Stimulated activated CD8-positive, alpha-beta memory T cell treated with anti-CD3 and anti-CD28 coated beads, Interleukin-7, amount 100 ng/mL, for 48 hours (primary cell): ENCODE measurements at places on chromosomes 13 and 19.

DNA sequence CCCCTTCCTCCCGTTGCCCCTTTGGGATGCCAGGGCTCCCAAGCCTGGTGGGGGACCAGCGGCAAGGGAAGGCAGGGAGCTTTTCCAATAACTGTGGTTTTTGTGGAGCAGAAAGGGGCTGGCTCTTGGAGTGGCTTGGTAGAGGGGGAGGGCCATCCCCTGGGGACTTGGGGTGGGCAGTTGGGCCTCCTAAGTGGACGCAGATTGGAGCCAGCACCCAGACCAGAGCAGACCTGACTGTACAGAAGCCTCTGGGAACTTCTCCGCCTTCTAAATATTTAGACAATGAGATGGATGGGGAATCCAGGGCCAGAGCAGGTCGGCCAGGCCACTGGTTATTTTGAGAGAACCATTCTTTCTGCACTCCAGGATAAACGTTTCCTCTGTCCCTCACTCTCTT is 4.2 kb downstream of the PTGIR start:
- no peak for DNase-seq

- DNase-seq: peak; percentile 17
Measured at GRCh38 chr19:56105090-56105701, 15.9 kb downstream of the ZNF787 start.

DNA sequence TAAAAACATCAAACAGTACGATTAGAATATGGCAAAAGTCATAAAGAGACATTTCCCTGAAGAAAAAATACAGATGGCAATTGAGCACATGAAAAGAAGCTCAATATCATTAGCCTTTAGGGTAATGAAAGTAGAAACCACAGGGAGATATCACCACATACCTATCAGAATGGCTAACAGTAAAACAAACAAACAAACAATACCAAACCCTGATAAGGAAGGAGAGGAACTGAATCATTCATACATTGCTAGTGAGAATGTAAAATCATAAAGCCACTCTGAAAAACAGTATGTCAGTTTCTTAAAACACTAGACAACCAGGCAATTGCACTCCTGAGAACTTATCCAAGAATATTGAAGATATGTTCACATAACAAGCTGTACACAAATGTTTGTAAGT is 1342.5 kb upstream of the SLC10A2 start:
- no peak for DNase-seq

- no peak for DNase-seq
Measured at GRCh38 chr13:20217168-20217567, 15.0 kb downstream of the GJB6 start.

- no peak for DNase-seq
Measured at GRCh38 chr13:46181840-46182490, at the start of gene LCP1. Gene LCP1 (minus strand): TSS chr13:46182177. CDS start chr13:46159662, 22,515 bp downstream.

DNA sequence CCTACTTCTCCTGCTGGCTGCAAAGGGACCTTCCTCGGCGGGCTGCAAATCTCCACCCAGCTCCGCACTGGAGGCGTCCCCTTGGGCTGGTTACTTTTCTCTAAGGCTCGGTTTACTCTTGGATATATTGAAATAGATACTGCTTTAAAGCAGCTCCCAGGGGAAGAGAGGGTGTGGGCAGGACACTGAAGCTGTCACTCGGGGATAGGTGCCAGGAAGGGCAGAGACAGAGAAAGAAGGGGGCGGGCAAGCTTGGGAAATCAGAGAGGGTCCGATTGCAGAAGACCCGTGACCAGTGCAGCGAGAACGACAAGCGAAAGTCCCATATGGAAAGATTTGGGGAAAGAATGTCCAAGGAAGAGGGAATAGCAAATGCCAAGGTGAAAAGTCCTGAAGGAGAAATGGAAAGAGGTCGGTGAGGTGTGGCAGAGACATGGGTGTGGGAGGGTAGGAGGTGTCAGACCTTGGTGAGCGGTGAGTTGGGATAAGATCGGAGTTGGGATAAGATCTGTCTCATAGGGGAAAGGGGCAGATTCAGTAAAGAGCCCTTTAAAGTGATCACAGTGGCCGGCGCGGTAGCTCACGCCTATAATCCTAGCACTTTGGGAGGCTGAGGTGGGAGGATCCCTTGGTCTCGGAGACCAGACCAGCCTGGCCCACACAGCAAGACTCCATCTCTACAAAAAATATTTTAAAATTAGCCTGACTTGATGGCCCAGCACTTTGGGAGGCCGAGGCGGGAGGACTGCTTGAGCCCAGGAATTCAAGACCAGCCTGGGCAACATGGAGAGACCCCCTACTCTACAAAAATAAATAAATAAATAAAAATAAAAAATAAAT is 618 bp downstream of the THSD8 start:
- no peak for DNase-seq

DNA sequence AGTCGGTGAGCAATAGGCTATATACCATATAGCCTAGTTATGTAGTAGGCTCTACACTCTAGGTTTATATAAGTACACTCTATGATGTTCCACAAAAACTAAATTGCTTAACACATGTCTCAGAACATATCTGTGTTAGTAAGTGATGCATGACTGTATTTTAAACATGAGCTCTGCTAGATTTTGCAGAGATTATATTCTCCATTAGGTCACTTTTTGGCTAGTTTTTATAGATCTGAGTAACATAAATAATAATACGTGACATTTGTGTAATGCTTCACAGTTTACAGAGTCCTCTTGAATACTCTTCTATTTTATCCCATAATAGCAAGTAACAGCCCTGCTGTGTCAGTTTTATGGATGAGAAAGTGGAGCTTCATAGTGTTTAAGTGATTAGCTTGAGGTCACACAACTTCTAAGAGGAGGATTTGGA is 47.8 kb downstream of the NDFIP2 start:
- no peak for DNase-seq

- no peak for DNase-seq
Measured at GRCh38 chr19:33780746-33781145, 15.9 kb upstream of the KCTD15 start.

- DNase-seq: no peak
Measured at GRCh38 chr13:80962855-80963254, 621.9 kb upstream of the SPRY2 start.

DNA sequence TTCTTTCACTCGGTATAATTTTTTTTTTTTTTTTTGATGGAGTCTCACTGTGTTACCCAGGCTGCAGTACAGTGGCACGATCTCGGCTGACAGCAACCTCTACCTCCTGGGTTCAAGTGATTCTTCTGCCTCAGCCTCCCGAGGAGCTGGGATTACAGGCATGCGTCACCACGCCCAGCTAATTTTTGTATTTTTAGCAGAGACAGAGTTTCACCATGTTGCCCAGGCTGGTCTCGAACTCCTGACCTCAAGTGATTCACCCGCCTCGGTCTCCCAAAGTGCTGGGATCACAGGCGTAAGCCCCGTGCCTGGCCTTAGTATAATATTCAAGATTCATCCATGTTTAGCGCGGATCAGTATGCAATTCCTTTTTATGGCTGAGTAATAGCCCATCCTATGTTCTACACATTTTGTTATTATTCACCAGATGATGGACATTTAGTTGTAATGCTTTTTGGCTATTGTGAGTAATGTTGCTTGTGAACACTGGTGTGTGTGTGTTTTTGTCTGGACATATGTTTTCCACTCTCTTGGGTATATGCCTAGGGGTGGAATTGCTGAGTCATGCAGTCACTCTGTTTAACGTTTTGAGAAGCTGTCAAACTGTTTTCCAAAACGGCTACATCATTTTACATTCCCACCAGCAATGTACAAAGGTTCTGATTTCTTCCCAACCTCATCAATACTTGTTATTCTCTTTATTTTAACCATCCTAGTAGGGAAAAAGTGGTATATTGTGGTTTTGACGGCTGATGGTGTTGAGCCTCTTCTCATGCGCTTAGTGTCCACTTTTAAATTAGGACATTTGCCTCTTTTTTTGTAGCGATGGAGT is 22.9 kb downstream of the PLEKHF1 start:
- DNase-seq: no peak

DNA sequence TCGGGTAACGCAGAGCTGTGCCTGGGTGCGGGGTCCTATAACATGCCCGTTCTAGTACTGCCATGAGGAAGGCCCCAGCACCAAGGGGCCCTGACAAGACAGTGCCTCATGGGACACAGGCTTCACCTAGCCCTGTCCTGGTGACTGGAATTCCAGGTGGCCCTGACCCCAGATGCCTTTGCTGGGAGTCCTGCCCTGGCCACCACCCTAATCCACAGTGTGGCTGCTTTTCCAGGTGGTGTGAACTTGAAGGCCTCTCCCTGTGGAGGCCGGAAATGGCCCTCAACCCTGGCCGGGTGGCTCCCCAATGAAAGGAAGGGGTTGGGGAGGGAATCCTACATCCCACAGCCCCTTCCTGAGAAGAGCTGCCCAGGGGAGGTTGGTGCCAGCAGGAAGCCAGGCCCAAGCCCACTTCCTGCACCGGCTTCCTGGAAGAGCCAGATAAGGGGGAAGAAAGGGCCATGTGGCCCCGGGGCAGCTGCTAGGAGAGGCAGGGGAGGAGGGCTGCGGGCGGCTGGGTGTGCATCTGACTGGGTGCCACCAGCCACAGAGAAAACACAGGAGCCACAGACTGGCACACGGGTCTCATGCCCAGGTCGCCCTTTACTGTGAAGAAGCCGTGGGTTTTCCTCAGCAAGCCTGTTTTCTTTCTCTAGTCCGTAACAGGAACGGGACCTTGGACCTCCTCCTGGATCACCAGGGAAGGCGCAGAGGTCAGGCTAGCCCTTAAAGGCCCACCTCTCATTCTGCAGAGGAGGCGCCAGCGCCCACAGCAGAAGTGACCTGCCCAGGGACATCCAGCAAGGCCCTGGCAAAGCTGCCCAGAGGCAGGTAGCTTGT is 4.7 kb downstream of the LSM4 start:
- DNase-seq: no peak

DNA sequence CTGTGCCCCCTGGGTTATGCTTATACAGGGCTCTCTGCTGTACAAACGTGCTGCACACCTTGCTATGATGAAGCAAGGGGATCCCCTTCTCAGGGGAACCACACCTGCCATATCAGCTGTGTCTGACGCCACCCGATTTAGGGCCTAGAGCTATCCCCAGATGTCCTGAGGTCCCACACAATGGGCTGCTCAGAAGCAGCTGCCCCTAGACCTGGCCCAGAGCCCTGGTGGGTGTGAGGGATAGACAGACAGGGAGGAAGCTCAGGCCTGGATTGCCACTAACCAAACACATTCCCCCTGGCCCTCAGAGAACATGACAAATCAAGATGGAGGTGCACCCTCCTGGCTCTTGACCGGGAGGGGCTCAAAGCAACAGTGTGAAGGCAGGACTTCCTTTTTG is 59.3 kb downstream of the TSHZ3 start:
- no peak for DNase-seq

DNA sequence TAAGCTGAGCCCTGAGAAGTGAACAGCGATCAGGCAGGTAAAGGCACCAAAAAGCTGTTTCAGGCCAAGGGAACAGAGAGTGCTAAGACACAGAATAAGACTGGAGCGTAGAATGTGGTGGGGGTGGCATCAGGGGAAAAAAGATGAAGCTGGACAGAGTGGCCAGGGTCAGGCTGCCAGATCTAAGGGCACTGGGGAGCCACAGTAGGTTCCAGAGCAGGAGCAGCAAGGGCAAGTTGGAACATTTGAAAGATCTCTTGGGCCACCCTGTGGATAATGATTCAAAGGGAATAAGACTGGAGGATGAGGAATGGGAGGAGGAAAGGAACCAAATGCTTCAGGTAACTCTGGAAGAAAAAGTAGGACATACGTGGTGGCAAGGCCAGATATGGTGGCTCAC is 6.5 kb upstream of the PLIN3 start:
- no peak for DNase-seq

DNA sequence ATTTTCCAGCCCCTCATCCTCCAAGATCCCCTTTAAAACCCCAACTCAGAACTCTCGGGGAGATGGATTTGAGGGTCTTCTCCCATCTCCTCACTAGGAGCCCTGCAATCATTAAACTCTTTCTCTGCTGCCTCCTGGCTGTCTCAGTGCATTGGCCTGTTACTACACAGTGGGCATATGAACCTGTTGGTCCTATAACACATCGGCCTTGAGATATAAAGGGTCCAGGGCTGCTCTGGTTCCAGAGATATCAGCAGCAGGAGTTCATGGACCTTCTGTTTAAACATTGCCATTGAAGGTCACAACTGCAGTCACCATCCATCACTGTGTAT is 3.8 kb upstream of the METTL21C start:
- no peak for DNase-seq

DNA sequence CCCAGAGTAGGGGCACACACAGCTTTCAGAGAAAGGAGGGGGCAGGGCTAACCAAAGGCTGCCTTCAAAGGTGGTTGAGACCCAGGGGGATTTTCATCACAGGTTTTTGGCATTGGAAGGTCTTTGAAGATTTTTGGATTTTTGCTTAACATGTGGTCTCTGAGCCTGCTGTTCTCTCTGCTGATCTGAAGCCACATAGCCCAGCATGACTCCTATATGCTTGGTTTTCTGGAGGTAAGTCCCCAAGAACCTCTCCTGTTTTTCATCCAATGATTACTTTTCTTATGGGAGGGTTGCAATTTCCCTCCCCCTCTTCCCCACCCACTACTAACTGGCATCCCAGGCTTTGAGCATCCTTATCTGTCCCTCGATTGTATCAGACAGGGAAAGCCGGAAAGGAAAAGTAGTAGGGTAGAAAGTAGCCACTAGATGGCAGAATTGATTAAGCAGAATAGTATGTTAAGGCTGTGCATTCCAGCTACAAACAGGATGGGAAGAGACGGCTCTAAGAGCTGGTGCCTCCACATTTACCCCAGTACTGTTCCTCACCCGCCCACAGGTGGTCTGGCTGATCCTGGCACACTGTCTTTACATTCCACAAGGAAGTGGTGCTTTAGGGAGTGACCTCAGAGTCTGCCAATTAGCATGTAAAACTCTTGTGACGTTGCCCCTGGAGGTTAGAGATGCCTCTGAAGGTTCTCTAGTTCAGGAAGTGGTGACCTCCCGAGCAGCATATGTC is 218.9 kb upstream of the EDNRB start:
- no peak for DNase-seq
